Liver (tissue), 10 donors: ENCODE measurements at places on chromosomes 2 and 18.

GRCh38 chr2:86025229-86025820, 80.4 kb downstream of the POLR1A start:
- no peak for DNase-seq

DNA sequence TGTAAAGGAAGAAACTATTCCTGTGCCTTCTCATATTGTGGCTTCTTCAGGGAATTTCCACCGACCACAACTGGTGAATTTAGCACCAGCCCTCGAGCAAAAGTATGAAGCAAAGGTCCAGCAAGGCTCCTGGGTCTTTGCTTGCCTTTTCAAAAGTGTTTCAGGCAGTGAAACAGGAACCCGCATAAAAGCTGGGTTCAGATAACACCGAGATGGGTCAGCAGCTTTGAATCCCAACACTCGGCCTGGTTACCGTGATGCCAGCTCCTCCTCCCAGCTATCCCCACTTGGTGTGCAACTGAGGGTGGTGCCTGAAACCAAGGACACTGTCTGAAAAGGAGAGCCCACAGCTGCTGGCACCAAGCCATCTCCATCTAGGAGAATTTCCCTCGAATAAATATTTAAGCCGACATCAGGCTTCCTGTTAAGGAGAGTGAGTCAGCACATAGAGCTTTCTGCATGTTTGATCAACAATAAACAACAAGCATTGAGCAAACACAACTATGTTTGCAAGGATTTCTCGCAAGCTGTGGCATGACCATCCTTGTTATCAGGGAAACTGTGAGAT, 69.5 kb downstream of the ANTXR1 start:
- no peak for DNase-seq

DNA sequence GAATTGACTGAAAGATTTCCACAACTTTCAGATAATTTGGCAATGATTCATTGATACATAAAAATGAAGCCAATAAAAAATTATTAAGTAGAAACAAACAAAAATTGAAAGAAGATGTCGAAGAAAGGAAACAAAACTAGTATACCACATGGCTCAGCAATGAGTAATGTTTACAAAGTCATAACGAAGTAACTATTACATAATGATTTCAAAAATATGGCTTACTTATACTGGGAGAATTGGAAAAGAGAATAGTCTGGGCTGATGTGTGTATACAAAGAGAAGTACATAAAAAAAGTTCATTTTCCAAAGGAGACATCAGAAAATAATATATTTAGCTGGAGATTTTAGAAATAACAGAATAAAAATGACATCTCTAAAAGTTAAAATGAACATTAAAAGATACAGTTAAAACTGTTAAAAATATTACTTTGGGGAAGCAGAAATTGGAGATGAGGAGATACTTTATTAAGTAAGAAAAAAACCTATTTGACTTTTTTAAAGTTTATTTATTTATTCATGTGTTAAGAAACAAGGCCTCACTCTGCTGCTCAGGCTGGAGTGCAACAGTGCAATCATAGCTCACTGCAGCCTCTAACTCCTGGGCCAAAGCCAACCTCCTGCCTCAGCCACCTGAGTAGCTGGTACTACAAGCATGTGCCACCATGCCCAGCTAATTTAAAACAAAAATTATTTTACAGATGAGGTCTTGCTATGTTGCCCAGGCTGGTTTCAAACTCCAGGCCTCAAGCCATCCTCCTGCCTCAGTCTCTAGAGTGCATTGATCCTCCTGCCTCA, 409.7 kb upstream of the PIK3C3 start:
- no peak for DNase-seq

DNA sequence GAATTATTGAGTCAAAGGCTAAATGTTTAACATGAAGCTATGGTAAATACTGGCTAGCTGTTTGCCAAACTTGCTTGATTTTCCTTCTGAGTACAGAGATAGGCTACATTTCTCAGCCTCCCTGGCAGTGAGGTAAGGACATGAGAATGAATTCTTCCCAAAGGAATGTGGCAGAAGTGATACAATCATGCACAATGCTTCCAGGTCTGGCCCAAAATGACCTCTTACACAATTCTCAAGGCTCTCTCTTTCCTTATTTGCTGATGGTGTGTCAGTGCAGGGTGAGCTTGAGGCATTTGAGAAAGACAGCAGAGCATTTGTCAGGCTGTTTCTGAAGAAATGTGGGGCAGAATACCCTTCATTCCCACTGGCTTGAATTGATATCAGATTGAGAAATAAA, 95.6 kb upstream of the NABP1 start:
- no peak for DNase-seq

DNA sequence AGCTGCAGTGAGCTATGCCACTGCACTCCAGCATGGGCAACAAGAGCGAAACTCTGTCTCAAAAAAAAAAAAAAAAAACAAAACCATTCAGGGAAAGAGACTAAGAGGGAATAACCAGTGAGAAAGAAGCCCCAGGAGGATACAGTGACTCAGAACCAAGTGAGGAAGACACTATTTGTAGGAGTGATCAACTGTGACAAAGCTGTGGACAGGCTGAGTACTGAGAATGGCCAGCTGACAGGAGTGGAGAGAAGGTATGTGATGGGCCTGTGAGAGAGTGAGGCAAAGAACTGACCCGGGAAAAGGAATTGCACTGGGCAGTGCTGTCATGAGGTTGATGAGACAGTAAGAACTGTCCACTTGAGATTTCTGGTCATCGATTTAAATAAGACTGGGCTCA, 6.7 kb upstream of the LCT start:
- DNase-seq: no peak

DNA sequence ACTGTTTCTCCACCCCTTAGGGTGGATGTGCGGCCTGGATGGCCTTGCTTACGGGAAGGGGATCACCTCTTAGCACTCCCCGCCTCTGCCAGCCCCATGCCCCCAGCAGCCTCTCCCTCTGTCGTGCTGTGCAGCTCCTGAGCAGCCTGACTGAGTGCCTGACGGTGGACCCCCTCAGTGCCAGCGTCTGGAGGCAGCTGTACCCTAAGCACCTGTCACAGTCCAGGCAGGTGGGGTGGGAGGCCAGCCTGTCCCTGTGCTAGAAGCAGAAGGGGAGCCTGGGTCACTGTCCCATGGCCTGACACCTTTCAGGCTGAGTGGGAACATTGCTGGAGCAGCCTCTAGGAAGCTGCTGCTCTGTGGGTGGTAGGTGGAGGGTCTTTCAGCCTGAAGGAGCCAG, 5.2 kb downstream of the TMEM214 start:
- no peak for DNase-seq

DNA sequence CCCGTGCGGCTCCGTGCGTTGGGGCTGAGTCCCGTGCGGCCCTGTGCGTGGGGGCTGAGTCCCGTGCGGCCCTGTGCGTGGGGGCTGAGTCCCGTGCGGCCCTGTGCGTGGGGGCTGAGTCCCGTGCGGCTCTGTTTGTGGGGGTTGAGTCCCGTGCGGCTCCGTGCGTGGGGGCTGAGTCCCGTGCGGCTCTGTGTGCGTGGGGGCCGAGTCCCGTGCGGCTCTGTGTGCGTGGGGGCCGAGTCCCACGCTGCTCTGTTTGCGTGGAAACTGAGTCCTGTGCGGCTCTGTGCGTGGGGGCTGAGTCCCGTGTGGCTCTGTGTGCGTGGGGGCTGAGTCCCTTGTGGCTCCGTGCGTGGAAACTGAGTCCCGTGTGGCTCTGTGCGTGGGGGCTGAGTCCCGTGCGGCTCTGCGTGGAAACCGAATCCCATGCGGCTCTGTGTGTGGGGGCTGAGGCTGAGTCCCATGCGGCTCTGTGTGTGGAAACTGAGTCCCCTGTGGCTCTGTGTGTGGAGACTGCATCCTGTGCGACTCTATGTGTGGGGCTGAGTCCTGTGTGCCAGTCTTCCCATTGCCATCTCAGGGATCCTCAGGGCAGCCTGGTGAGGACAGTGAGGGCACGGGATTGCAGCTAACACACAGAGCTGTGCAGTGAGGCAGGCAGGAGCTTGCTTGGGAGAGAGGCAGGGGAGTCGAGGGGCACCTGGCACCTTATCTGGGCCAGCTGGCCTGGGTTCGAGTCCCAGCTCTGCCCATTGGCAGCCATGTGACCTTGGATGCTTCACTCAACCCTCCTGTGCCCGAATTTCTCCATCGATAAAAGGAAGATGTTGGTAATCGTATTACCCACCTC, 44.5 kb downstream of the LDLRAD4 start:
- no peak for DNase-seq

DNA sequence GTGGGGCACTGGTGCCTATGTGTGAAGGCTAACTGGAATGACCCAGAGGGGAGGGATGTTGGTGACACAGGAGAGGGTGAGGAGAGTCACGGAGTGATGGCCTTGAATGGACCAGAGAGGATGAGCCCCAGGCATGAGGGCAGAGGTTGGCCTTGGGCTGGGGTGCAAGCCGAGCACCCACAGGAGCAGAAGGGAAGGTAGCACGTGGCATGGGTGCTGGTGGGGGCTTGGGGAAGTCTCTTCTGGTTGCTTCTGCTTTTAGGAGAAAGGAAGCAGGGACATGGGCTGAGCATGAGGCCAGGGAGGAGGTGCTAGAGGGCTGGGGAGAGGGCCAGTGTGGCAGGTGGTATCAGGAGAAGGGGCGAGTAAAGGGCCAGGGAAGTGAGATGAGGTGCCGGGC, 183.8 kb downstream of the DYSF start:
- DNase-seq: no peak

DNA sequence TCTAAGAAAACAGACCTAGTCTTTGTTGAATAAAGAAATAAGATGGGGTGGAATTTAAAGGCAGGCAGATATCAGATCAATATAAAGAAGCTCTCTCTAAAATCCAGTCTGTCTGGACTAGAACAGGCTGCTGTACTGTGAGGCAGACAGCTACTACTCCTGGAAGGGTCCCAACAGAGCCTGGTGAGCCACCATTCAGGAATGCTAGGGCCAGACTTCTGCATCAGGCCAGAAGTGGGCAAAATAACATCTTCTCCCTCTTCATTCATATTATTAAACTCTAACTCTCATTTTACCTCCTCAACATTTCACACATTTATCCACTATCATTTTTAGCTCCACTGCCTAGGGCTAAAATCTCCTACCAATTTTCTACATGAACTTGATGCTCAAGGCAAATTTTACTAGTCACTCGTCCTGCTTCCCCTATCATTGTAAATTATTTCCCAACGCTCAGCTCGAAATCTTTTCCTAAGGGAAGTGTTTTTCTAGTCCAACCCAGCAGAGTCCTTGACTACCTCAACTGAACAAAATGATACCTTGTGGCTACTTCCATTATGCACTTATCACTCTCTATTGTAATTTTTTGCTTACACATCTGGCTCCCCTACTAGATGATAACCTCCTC, 45.2 kb upstream of the GLS start:
- no peak for DNase-seq

DNA sequence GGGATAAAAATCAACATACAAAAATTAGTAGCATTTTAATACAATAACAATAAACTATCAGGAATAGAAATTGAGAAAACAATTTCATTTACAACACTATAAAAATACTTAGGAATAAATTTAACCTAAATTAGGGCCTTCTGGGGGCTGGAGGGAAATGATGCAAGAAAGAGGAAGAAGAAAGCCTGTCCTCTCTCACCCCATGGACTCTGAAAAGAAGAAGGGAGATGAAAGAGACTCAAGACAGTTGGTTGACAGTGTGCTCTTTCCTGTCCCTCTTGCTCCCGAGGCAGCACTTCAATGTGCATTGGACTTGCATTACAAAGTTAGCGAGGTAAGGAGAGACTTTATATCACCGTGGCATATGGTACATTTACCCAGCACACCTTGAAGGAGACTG, 88.5 kb downstream of the VAPA start:
- no peak for DNase-seq

- DNase-seq: no peak
These were observed 263.1 kb upstream of the ID2 start for GRCh38 chr2:8418721-8419120.

DNA sequence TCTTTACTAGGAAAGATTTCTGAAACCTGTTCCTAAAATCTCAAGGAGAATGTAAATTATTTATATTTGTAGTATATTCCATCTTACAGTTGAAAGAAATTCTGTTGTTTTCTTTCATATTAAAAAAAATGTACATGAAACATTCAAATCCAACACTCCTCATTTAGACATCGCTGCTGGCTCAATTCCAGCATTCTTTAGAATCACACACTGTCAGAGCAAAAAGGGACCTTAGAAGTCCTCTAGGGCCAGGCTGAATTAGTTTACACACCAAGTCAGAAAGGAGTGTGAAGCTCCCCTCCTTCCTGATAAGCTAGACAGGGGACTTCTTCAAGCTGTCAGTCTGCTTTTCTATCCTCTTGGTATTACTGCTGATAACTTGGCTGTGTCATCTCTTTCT, 158.6 kb upstream of the LTBP1 start:
- DNase-seq: no peak

- DNase-seq: no peak
These were observed 41.8 kb upstream of the PSME4 start for GRCh38 chr2:54012538-54013141.

DNA sequence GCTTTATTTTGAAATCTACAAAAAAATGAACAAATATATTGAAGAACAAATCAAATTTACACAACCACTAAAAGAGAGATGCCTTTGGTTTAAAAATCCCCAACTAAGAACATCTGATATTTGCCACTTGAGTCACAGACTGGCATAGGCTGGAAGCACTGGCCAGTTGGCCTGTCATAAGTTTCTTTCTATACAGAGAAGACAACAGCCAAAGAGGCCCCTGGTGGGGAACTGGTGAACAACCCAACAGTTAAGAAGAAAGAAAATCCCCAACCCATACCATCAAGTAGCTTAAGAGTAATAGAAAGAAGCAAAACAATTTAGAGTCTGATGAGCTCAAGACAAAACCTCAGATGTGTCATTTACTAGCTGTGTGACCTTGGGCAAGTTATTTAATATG, 45.5 kb downstream of the OSR1 start:
- DNase-seq: no peak

DNA sequence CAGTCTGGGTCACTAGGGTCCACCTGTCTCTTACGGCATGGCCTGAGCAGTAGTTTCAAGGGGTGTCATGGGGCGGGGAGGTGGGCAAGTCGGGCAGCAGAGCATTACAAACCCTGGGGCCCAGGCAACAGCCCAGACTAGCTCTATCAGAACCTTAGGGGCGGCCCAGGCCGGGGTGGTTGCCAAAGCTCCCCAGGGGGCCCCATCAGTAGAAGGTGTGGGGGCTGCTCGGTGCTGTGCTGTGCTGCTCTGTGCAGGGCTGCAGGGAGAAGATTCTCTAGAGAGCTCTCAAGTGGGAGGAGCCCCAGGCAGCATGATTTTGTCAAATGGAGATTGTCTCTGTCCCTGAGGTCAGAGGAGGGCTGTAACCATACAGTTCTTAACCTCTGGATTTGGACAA, 36.4 kb upstream of the SLC14A1 start:
- no peak for DNase-seq

GRCh38 chr2:133888621-133889219, 320.5 kb upstream of the NCKAP5 start:
- no peak for DNase-seq

DNA sequence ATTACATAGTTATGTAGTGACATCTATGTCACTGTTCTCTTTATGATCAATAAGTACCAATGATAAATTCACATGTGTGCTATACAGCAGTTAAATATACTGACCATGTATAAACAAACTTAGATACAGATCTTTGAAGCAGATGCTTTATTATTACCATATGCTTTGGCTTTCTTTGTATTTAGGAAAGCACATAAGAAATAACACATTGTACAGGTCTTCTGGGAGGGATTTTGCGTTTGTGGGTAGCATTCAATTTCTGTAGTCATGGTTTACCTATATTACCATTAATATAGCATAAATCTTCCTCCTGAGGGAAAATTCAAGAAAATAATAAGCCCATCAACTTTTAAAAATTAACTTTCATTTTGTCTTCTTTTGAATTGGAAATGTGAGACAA, 1.6 kb upstream of the PDE1A start:
- no peak for DNase-seq
